Stimulated activated CD4-positive, alpha-beta T cell treated with anti-CD3 and anti-CD28 coated beads, Interleukin-12 subunit alpha, Interleukin-12 subunit beta, amount 100 ng/mL, for 24 hours (primary cell): ENCODE measurements at places on chromosomes 6 and 20.

GRCh38 chr20:63594043-63594561, 20.1 kb upstream of the HELZ2 start:
- DNase-seq = no peak

DNA sequence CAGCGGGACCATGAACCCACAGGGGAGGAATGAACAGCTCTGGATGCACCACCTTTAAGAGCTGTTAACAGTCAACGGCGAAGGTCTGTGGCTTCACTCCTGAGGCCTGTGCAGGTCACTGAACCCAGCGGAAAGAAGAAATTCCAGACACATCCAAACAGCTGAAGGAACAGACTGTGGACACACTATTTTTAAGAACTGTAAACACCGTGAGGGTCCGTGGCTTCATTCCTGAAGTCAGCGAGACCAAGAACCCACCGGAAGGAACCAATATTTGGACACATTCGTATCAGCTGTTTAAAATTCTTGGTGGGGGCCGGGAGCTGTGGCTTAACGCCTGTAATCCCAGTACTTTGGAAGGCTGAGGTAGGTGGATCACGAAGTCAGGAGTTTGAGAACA, 5.4 kb upstream of the TMEM14B start:
- DNase-seq = no peak

GRCh38 chr20:18728165-18728869, 85.3 kb upstream of the SCP2D1 start:
- no peak for DNase-seq

DNA sequence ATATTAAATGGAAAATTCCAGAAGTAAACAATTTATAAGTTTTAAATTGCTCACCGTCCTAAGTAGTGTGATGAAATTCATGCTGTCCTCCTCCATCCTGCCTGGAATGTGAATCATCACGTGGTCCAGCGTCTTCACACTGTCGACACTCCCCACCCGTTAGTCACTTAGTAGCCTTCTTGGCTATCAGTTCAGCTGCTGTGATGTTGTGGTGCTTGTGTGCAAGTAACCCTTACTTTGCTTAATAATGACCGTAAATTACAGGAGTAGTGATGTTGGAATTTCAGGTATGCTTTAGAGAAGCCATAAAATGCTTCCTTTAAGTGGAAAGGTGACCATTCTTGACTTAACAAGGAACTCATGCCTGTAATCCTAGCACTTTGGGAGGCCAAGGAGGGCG, 25.2 kb downstream of the RIOK1 start:
- DNase-seq = no peak

GRCh38 chr6:27608916-27609883, 136.3 kb upstream of the ZNF184 start:
- DNase-seq = no peak

DNA sequence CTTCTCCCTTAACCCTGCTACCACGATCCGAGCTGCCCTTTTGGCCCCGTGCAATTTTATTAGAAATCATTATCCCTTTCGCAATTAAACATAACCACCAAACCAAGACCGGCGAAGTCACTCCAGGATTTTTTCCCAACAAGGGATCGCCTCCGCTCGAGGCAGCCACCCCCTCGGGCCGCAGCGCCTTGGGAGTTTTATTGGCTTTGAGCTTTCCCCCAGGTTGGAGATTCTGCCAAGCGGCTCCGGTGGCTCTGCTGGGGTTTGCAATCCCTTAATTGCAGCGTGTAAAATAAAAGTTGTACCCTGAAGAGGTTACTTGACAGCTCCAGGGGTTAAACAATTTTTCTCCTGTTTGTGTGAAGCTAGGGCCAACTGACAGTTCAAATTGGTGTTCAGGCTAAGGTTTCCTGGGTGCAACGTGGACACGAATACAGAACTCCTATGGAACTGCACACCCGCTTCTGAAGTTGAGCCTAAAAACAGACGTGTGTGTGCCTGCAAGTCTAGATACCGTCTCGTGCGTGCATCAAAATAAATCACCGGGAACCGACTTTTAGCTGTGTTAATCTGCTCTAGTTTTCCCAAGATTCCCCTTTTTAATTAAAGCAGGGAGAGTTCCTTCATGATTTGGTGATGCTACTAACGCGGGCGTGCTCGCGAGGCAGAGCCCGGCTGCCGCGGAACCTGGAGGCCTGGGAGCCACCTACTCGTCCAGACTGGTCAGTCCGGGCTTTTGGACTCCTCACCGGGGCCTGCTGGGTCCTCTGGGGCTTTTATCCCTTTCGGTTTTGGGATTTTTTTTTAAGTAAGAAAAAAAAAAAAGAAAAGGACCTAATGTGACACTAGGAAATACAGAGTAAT, 975 bp upstream of the TFAP2A start:
- no peak for DNase-seq

GRCh38 chr20:16043931-16044330, 529.3 kb downstream of the KIF16B start:
- no peak for DNase-seq

GRCh38 chr6:75481936-75482593, 11.5 kb downstream of the FILIP1 start:
- DNase-seq = no peak

DNA sequence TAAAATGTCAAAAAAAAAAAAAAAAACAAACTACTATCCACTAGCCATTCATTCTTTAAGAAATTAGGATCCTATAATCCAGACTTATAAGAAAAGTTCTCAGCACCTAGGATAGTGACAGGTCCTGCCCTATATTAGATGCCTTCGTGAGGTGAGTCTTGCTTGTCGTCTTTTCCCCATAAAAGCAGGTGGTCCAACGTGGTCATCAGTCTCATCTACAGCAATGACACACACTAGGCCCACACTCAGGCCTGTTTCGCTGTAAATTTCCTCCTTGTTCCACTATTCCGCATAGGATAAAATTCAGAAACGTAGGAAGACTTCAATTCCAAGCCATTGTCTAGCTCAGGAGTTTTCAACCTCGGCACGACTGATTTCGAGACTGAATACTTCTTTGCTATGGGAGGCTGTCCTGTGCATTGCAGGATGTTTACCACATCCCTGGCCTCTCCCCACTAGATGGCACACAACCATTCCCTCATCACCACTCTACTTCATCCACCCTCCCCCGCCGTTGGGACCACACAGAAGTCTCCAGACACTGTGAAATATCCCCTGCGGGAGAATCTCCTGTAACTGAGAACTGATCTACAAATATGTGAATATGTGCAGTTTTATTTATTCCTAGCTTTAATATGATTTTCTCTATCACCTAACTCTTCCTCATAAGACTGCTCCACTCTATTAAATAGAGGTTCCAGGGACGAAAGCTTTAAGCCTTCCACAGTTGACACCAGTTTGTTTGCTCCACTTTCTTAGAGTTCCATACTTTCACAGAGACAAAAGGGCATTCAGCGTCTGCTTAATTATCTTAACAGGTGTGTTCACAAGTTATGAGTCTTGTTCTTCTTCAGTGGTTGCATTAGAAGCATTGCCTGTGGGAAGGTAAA, 346.3 kb downstream of the BMP2 start:
- no peak for DNase-seq

DNA sequence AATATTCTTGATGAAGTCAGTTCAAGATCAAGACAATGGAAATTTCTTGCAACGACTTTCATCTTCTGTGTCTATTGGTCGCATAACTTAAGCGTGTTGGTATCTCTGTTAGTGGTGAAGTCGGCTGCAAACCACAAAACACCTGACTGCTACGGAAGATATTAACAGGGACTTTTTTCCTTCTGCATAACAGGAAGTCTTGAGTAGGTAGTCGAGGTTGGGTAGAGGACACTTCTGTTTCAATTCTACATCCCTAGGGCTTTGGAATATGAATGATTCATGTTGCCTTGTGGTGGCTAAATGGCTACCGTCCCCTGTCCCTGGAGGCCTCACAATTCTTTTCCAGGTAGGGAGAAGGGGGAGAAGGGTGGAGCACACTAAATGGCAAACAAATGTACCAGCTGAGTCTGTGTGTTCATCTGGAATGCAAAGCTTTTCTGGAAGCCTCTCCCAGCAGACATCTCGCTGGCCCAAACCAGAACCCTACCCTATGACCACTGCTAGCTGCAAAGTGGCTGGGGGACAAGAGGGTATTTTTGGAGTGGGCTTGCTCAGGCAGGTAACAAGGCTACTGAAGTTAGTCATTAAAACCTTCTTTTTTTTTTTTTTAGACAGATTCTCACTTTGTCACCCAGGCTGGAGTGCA, 34.6 kb upstream of the NKX2-2 start:
- DNase-seq = no peak

- no peak for DNase-seq
Observed at GRCh38 chr6:33029328-33030184, 20.2 kb upstream of the HLA-DOA start.

- DNase-seq = no peak
Observed at GRCh38 chr6:61909486-61909885, 376.5 kb downstream of the KHDRBS2 start.

DNA sequence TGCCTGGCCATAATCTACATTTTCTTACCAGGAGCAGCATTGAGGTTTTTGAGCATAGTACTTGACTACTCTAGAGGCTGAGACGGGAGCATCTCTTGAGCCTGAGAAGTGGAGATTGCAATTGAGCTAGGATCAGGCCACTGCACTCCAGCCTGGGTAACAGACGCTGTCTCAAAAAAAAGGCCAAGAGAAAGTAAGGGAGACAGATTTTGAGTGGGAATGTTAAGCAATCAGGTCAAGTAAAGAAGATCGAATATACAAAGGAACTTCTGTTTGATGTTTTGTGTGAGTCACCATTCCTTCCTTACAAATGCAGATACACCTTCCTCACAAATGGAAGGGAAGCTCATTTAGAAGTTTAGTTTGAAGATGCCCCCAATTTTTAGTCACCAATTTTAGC, 4.4 kb downstream of the PNRC1 start:
- no peak for DNase-seq

DNA sequence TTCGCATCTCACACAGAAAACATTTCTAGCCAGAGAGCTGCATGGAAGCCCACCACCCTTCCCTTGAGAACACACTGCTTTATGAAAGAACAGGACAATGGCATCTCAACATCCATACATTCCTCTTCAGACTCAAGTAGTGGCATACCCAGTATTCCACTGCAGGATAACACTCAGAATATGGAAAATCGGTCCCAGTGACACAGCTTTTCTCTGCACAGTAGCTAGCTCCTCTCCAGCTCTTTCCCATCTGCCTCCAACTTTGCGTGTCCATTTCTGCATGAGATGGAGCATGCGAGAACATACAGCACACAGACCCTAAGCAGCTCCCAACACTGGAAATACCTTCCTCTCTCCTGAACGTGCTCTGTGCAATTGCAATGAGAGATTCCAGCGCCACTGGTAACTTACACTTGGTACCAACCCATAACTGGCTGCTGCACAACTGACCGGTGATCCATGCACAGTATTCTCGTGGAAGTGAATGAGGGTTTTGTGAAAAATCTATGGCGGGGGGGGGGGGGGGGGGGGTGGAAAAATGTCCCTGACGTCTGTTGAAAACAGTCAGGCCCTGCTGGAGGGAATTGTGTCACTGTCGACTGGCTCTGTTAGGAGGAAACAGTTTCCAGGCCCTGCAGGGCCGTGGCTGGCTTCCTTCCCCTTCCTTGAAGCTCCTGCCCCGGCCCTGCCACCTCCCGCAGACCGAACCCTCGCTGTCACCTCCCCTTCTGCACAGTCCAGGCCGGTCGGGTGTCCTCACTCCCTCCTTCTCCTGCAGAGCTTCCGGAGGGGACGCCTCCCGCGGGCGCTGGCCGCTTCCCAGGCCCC, 265.9 kb upstream of the QKI start:
- no peak for DNase-seq

DNA sequence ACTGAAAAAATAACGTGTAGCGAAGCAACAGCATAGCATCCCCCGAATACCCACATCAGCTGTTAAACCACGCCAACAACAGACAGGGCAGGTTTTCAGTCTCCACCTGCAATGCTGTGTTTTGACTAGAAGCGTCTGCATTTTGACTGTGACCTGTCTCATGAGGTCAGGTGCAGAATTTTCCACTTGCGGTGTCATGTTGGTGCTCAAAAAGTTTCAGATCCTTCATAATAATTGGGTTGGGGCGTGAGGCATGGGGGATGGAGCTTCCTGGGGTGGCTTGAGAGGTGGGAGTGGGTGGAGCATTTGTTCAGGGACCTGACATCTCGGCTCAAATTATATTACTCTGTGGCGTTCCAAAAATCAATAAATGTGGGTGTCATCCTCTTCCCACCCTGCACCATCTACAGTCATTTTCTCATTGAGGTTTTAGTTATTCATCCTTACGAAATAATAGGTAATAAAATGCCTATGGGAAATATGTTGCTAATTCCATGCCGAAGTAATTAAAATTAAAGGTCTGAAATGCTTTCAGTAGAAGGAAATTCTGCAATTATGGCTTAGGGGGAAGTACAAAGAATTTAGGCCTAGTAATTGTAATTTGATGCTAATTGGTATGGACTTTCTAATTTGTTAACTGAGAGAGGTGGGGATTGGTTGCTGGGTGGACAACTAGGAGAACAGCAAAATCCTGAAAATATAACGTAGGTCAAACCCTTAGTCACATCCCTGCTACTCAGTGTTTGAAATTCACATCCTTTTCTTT, 81.0 kb downstream of the TIAM2 start:
- DNase-seq = no peak

DNA sequence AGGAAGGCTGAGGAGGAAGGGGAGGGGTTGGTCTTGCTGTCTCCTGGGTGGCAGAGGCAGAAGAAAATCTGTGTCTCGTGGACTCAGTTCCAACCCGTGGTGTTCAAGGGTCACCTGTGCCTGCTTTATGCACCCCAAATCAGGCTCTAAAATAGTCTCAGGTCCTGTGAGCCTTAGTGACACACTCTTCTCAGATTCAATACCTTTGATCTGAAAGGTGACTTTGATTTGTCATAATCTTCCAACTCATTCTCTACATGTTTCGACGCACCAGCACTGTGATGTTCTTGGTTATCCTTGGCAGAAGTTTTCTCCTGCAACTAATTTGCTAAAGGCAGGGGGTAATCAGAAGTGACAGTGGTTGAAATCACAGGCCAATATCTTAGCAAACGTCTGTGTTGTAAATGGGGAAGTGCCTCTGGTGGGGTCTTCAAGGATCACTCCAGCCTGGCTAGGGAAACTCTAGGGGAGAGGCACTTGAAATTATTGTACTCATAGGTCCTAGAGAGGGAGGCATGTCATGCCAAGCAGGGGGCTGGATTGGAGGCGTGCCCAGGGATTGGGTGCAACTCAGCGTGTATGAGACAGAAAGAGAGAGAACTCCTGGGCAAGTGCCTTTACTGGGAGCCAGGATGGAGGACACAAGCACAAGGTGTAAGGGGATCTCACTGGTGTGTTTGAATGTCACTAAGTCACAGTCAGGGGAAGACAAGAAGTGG, 19.0 kb upstream of the PRND start:
- DNase-seq = no peak

- DNase-seq = no peak
Observed at GRCh38 chr6:108549741-108550140, 11.0 kb upstream of the FOXO3 start.

- no peak for DNase-seq
Observed at GRCh38 chr20:59937150-59937549, 3.0 kb downstream of the PPP1R3D start.

- DNase-seq = no peak
Observed at GRCh38 chr6:95517568-95517967, 59.8 kb upstream of the MANEA start.
